Activated naive CD8-positive, alpha-beta T cell treated with anti-CD3 and anti-CD28 coated beads, Interleukin-2, amount 10 ng/mL, durations not matched to agents 7 days and 5 days (primary cell): ENCODE measurements at places on chromosomes 1 and 21. TPM values are rescaled to one million over a fixed set of nuclear protein-coding genes. Genes with fewer than 3 reads are reported as not detected.
A peak's percentile ranks its signal among the peaks of the same experiment; 100 is the strongest.

DNA sequence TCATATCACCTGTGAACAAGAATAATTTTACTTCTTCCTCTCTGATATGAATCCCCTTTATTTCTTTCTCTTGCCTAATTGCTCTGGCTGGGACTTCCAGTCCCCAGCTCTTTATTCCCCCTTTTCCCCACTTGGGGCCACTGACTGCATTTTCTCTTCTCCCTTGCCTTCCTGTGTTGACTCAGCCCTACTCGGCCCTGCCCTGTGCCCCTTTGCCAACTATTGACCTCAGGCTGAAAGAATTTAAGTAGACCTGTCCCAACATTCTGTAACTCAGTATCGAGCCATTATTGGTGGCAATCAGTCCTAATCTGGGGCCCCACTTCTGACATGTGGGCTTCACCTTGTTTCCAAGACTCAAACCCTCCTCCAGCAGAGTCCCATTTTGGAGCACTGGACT, 60.6 kb upstream of the STUM start:
- no peaks in the 10 kb centered on the region for H3K36me3 ChIP-seq
- H3K27me3 ChIP-seq: peaks cover 32% of the 10 kb centered on the region
- DNase-seq: no peak
- no peaks in the 10 kb centered on the region for H3K4me1 ChIP-seq
- H3K4me3 ChIP-seq: no peak overlapping the region

DNA sequence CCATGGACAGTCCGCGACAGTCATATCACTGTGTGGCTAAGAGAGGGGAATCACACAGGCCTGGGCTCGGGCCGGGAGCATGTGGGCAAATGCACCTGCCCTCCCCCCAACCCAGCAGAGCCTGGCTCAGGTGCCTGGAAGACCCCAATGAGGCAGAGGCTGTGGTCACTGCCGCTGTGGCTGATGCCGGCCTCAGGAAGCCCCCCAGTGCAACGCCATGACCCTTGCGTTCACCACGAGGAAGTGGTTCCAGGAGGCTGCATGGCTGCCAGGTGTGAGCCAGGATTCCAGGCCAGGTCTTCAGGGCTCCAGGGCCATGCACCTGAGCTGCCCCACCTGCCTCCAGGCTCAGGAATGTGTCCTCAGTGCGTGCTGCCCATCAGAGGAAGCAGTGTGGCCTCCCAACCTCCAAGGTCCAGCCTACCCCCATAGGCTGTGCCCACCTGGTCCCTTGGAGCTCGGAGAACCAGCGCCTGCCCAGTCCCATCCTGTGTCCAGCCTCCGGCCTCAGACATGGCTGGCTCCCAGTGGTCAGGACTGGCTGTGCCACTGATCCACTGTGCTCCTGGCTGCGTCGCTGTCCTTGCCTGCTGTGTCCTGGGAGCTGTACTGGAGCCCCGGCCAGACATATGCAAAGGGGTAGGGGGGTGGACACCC, 8.0 kb downstream of the ARHGEF16 start:
- DNase-seq: no peak
- H3K4me1 ChIP-seq: peaks cover 2% of the 10 kb centered on the region
- H3K27ac ChIP-seq: no peak overlapping the region
- no peaks in the 10 kb centered on the region for H3K27me3 ChIP-seq

DNA sequence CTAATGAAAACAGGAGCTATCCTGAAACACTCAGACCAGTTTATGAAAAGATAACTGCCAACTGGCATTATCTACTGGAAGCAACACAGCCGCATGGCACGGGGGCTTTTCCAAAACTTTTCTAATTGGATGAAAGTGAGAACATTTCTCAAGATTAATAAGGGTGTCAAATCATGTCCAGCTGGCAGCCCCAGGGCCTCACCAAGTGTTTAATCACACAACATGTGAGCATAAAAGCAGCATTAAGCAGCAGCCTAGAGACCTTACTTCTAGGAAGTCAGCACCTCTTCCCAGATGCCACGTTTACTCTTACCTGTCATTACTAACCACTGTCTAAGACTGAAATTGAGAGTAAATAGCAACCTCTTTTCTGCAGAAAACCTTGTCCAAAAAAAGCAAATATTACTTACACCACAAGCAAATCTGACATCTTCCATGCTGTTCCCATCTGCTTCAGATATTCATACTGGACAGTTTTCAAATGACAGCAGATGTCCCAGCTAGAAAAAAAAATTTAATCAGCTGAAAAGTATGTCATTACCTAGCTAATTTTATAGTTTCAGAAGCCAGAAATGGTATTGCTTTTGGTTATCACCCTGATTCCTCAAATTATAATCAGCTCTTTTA, 341.5 kb upstream of the ZP4 start:
- H3K27ac ChIP-seq: no peak overlapping the region
- no peaks in the 10 kb centered on the region for H3K36me3 ChIP-seq
- H3K4me1 ChIP-seq: no peaks in the 10 kb centered on the region
- DNase-seq: no peak
- H3K27me3 ChIP-seq: no peaks in the 10 kb centered on the region
- no peak overlapping the region for H3K4me3 ChIP-seq

- peaks cover 1% of the 10 kb centered on the region for H3K36me3 ChIP-seq
- H3K4me3 ChIP-seq: no peak overlapping the region
- no peaks in the 10 kb centered on the region for H3K27me3 ChIP-seq
- peaks cover 8% of the 10 kb centered on the region for H3K4me1 ChIP-seq
- no peak for DNase-seq
Measured at GRCh38 chr1:110237386-110238152, 27.5 kb downstream of the KCNC4 start.

DNA sequence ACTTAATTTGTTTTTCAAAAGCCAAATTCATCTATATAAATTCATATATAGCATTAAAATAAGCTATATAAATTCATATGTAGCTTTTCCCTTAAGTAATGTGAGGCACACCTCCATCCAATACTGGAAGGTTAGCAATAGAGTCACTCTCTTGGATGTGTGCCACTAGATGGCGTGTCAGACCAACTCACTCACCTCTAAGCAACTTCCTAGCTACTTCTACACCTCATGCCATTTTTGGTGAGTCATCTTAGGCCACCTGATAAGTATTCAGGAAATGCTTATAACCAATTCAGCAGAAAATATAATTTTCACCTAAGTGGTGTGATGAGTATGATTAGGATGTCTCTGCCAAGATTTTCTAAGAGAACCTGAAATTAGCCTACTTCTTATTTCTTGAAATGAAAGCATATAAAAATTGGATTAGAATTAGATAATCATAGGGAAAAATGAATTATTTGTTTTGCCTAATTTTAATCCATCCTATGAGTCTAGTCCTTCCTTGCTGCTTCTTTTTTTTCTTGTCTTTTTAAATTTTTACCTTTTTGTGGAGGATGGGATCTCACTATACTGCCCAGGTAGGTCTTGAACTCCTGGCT, 34.4 kb upstream of the TADA1 start:
- no peak overlapping the region for H3K4me3 ChIP-seq
- H3K36me3 ChIP-seq: peaks cover 1% of the 10 kb centered on the region
- H3K27ac ChIP-seq: no peak overlapping the region
- peaks cover 2% of the 10 kb centered on the region for H3K27me3 ChIP-seq
- DNase-seq: peak; percentile 50
- H3K4me1 ChIP-seq: peaks cover 28% of the 10 kb centered on the region

Gene RGS16
- 1.4 TPM for total RNA-seq

Gene TIE1
- total RNA-seq: 0.23 TPM

Gene SLC30A2
- total RNA-seq: not detected

Gene LRRC53
- total RNA-seq: not detected
